NCI-H2081 treated with DMSO at 0.1 percent for 48 hours (cell line): ENCODE measurements at places on chromosomes 5 and 9.

- DNase-seq: no peak
These were observed 1860.1 kb upstream of the ACO1 start for GRCh38 chr9:30524311-30524710.

- DNase-seq: no peak
These were observed at the start of gene ZNF608 for GRCh38 chr5:124745928-124746915. Gene ZNF608 (minus strand): TSS chr5:124746639. CDS start chr5:124744989, 1,650 bp downstream.

DNA sequence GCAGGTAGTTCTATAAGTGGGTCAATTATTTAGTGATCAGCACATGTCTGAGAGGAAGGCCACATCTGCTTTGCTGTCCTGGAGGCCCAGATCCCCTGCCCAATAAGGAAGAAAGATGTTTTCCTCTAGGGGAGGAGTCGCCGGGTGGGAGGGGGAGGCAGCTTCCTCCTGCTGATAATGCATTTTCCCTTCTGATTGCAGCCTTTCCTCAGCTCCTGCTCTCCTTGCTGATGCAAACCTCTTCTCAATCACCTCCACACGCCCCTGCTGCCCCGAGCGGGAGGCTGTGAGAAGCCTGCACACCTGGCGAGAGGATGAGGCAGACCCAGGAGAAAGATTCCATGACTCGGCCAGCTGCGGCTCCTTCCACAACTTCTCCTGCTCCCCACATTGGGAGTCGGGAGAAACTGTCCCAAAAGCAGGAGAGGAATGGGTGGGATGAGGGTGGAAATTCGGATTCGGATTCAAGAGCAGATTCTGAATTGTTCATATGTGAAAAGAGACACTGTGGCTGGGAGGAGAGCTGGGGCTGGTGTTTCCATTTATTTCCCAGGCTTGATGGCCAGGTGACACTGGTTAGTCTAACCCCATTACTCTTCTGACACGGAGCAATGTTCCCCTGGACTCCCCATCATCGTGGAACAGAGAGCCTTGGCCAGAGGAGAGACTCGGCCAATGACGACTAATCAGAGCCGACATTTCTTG is 6.8 kb upstream of the NTNG2 start:
- no peak for DNase-seq

DNA sequence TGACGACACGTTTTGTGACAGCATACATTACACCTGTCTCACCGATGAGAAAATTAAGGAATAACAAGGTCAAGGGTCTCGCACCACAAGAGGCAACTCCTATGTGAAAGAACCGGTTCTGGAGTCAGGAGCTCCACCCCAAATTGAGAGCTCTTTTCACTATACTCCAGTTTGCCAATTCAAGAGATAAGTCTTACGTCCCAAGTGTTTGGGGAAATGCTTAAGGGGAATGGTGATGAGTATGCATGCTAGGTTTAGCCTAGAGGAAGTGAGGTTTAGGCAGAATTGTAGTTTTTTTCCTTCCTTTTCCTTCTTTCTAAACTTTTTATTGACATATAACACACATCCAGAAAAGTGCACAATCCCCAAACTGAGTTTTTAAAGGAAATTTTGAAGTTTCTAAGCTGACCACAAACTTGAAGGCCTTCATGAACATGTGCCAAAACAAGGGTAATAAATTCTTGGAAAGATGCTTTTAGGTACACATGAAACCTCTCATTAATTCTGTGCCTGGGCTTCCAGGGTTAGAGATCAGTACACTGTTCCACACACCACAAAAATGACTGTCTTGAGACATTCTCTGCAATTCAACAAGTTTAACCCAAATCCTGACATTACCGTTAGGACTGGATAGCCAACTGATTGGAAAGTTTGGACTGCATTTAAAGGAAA is 127.6 kb upstream of the SLC1A3 start:
- DNase-seq: no peak

- DNase-seq: no peak
These were observed 18.5 kb downstream of the DDX31 start for GRCh38 chr9:132651259-132651658.

DNA sequence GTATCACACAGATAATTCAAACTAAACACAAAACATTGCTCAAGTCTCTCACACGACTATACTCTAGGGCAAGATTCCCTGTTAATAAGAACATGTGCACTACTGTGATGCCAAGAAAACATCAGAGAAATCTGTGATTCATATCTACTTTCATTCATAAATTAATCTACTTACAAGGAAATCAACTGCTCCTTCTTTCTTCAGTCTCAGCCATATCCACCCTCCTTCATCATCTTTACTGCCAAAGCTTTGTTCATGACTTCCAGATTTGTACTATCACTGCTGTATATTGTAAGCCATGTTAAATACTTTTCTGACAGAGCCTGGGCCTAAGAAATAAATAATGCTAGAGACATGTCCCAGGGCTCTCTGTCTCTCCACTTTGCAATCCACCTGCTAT is 35.1 kb downstream of the CTNNAL1 start:
- DNase-seq: no peak

DNA sequence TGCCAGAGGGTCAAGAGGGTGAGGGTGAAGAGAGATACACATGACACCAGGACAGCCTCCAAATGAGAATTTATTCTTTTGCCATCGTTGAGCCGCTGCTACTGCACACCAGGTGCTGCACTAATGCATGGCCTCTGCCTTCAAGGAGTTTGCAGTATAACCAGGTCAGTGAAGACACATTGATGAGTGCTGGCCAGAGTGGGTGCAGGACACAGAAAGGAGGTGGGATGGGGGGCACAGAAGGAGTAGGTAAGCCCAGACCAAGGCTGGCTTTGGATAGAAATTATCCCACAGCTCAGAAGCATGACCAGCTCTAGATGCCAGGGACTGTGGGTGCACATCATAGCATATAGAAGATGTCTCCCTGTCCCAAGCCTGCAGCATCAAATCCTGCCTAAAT is 38.0 kb downstream of the FOXI1 start:
- DNase-seq: no peak

- DNase-seq: no peak
These were observed 1065.7 kb upstream of the CDH9 start for GRCh38 chr5:28104080-28104479.

GRCh38 chr9:96567203-96567700 is 52.4 kb downstream of the CDC14B start:
- DNase-seq: no peak

DNA sequence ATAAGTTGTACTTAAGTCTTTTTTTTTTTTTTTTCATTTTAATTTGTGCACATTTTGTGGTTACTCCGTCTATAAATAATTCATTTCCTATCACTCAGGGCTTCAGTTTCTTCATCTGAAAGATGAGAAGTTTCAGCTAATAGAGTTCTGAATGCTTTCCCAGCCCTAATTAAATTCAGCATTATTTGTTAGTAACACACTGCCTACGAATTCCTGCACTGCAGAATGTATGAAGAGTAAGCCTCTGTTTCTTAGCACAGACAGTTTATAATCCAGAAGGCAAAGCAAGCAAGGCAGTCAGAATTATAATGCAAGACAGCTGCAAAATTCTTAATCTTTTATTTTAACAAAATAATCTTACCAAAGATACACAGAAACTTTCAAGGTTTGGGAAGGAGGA is 138.0 kb upstream of the GHR start:
- no peak for DNase-seq

DNA sequence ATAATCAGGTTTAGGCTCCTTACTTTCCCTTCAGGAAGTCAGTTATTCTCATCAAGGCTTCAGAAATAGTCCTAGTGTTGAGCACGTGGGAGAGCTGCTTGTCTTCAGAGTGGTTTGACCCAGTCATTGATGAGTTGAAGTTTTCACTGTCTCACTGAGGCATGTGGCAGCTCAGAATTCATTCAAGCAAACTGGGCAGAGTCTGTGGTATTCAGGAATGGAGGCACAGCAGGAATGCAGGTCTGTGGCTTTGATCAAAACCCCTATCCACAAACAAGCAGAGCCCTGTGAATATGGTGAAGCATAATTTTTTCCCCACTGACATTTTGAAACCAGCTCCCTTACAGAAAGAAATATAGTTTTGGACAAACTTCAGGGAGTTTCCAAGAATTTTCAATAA is 207.3 kb downstream of the CD180 start:
- DNase-seq: no peak

- no peak for DNase-seq
These were observed 284.1 kb downstream of the NFIB start for GRCh38 chr9:14029806-14030374.

GRCh38 chr5:42626462-42626861 is 130.2 kb upstream of the CCDC152 start:
- no peak for DNase-seq

DNA sequence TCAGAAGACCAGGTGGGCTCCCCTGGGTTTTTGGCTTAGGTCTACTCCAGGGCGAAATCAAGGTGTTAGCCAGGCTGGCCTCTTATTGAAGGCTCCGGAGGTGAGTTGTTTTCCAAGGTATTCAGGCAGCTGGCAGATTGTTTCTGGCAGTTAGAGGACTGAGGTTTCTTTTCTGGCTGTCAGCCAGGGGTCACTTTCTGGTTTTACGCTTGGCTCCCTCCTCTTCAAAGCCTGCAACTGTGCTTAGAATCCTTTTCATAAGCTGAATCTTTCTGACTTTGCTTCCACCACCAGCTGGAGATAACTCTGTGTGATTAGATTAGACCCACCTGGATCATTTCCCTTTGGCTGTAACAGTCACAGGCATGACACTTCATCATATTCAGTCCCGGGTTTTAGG is 24.6 kb downstream of the RFK start:
- DNase-seq: peak; percentile 75

DNA sequence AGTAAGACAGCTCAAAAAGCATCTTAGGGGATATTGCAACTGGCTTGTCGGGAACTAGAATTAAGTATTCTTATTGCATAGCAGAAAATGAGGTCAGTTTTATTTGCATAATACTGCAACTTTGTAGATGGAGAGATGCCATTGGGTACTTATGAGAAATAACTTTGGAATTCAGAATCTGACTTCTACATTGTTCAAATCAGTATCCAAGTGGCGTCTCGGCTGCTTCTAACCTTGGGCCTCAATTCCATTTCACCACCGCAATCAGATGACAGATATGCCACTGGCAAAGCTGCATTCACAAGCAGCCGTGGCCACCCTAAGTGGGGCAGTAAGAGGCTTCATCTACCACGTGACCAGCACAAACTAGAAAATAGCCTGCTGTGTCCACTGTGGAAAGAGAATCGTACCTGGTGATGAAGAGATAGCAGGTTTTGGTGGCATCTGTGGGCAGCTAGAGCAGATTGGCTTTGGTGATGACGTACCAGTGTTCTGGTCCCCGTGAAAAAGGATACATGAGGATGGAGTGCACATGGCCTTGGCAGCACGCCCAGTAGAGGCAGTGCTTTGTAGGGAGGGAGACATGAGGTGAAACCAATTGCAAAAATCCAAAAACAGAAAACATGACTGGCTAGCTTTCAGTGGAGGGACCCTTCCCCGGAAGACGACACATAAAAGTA is 116.6 kb downstream of the KLHL3 start:
- no peak for DNase-seq

DNA sequence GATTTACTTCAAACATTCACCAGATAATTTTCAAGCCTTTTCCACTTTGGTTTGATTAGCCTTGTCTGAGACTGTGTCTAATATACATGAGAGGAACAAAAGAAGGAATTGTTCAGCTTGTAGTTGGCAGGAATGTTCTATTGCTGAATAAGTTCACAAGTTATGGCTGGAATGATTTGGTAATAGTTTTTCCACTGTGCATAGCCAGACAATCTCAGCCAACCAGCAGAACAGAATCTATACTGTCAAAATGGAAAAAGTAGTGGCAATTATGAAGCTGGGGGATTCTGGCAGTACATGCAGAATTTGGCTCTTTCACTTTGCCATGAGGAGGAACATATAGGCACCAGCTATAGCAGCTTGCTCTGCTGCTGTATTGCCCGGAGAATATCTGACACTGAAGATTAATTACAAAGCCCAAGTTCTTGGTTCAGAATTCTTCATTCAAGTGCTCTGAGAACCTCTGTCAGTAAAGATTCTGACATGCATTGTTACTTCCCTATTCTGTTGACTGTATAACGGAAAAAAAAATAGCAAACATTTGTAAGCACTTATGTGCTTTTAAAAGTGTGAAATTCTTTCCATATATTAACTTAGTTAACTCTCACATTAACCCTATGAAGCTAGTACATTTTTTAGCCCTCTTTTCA is 150.6 kb downstream of the PRR16 start:
- DNase-seq: no peak

DNA sequence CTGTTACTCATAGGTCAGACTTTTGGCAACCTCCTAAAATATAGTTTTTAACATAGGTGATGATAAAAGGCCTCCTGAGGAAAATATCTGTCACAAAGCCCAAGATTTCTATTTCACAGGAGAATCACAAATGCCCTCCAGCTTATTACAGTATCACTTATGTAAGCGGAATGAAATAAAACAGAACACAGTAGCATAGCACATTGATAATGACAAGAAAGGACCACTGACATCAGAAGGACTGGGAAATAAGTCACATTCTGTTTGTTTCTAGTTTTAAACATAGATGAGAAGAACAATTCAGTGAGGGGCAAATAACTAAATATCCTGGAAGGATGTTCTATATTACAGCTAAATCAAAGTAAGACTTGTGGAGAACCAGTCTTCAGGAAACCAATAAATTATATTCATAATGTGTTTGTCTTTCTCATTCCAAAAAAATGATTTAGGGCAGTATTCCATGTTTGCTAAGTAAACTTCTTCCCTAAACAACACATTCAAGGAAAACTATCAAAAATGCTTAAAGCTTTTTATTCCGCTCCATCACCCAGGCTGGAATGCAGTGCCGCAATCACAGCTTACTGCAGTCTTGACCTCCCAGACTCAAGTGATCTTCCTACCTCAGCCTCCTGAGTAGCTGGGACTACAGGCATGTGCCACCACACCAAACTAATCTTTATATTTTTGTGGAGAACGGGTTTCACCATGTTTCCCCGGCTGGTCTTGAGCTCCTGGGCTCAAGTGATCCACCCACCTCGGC is 20.8 kb upstream of the CTNNAL1 start:
- no peak for DNase-seq
